C1 segment of cervical spinal cord (tissue), 14 donors: ENCODE measurements at places on chromosomes 6 and 20.

GRCh38 chr20:46324960-46325703 is 16.8 kb upstream of the CDH22 start:
- no peak for DNase-seq

- no peak for DNase-seq
These were observed 659.0 kb upstream of the HS3ST5 start for GRCh38 chr6:115001731-115002350.

DNA sequence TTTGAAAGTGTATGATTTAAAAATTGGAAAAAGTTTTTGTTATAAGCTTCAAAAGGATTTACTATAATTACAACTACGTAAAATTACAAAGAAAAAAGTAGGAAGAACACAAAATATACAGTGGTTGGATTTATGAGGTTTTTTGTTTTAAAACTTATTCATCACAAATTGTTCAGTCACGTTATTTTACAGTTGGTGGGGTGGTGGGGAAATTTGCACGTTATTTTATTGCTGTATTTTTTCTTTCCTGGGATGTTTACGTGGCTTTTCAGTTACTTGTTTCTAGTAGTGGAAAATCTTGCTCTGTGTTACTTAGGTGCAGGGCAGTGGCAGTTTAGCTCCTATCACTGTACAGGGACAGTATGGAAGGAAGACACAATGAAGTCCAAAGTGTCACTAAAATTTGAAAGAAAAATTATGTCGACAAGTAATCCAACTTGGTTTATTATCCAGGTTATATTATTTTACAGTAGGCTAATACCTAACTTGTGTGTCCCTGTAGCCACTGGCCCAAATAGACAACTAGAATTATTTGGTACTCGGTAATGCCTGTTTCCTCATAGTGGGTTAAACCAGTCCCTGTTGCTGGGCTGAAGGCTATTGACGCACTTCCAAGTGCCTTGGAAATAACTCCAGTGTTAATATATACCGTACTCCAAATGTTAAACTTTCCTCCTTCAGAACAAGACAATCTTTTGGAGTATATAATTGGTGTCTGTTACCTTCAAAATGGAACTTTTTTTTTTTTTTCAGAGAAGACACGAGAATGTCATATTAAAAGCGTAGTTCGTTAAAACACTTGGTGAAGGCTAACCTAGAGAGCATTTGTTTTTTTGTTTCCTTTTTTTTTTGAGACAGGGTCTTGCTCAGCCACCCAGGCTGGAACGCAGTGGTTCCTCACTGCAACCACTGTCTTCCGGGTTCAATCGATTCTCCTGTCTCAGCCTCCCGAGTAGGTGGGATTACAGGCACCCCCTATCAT is 4.6 kb downstream of the JARID2 start:
- no peak for DNase-seq

DNA sequence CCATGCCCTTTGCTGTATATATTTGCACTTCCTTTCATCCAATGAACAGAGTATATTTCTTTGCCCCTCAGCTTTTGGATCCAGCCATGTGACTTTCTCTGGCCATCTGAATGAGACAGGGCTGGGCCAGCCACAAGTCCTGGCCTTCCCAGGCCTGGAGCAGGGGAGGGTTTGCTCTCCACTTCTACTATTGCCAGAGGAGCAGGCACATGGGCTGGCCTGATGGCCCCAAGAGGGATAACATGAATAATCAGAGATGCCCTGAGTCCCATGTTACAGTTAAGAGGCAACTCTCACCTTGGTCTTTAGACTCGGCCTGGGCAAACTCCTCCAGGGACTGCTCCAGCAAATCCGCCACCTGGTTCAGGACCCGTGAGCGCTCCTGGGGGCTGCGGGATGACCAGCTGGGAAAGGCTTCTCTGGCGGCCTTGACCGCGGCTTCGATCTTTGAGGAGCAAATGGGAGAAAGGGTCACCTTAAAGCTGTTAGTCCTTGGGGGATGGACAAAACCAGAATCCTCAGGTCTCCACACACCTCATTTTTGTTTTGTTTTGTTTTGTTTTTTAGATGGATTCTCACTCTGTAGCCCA is 6.3 kb downstream of the ALDH8A1 start:
- no peak for DNase-seq
